Right renal cortex interstitium (tissue), 3 donors: ENCODE measurements at places on chromosomes 2 and 18.

- DNase-seq = no peak
These were observed 91.6 kb downstream of the ZNF407 start for GRCh38 chr18:74689251-74689650.

DNA sequence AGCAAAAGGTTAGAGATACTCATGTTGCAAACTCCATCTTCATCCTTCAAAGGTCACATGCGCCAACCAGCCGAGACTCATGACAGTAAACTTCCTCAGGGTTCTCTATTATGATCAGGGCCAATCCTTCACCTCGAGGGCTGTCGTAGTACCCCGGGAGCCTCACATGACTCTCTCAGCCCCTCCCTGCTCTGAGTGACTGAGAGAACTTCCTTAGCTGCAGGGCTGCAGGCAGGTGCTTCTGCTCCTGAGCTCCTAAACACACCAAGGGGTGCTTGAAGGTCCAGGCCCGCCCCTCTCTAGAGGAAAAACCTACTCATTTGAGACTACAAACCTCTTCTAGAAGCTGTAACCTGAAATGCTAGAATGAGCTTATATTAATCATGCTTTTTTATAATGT is 48.2 kb downstream of the LONRF2 start:
- DNase-seq = no peak

- DNase-seq = no peak
These were observed 108.1 kb downstream of the UGGT1 start for GRCh38 chr2:128199141-128199540.

GRCh38 chr2:31675485-31675901 is 94.8 kb upstream of the SRD5A2 start:
- no peak for DNase-seq

DNA sequence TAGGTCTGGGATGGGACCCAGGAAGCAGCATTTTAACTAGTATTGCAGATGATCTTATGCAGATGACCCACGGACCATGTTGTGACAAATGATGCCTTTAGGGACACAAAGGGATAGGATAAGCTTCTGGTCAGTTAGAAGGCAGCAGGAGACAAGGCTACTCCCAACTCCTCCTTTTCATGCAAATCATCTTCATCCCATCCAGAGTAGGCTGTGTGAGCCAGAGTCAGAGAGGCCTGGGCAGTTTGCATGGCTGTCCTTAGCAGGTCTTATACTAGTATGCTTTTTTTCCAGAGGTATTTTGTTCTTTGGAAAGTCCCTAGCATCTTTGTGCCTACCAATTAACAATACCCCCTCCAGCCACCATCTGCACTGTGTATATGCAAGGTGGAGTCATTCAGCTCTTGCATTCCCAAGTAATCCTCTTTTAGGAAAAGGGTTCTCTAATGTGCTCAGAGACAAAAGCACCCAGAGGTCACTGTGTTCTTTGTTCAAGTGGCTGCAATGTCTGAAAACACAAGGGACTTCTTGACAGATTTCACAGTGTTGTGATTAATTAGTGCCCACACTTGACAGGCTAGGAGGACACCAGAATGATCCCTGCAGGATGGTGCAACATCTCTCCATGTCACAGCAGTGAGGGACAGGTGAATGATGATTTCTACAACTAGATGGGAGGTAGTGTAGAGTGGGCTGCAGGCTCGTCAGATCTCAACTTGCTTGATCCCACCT is 225.8 kb downstream of the NCKAP5 start:
- DNase-seq = no peak

GRCh38 chr2:51710222-51710621 is 678.3 kb upstream of the NRXN1 start:
- no peak for DNase-seq
